Right atrium auricular region (tissue), 2 donors: ENCODE measurements at places on chromosomes 1 and 21. TPM values are rescaled to one million over a fixed set of nuclear protein-coding genes. Genes with fewer than 3 reads are reported as not detected.

Gene PTPRU
- 15.9 TPM for total RNA-seq

Gene RIMS3
- 5.5 TPM for total RNA-seq

Gene PLA2G2D
- not detected for total RNA-seq

Gene BEND5
- total RNA-seq, result 2.8 TPM

Gene FCGR2B
- 4.5 TPM for total RNA-seq

Gene OR10J1
- not detected for total RNA-seq

GRCh38 chr1:13619909-13620308 lies 36.3 kb downstream of the PDPN start:
- DNase-seq, result no peak

- no peak for DNase-seq
Observed at GRCh38 chr1:27398405-27399149, 6.2 kb downstream of the GPR3 start.

DNA sequence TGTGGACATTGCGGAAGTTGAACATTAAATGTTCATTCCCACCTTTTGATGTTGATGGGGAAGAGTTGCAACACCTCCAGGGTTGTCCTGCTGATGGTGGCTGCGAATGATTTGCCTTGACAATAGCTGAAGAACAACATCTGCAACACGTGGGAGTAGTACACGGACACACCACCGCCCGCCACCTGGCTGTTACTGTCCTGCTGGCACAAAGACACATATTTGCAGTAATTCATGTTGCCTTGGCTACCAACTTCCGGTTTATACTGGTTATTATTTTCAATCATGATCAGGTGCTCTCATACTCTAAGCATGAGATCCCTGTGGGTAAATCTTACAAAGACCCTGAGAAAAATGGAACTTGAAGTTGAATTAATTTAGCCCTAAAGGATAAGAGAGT lies 55.2 kb downstream of the UBR4 start:
- DNase-seq, result no peak

DNA sequence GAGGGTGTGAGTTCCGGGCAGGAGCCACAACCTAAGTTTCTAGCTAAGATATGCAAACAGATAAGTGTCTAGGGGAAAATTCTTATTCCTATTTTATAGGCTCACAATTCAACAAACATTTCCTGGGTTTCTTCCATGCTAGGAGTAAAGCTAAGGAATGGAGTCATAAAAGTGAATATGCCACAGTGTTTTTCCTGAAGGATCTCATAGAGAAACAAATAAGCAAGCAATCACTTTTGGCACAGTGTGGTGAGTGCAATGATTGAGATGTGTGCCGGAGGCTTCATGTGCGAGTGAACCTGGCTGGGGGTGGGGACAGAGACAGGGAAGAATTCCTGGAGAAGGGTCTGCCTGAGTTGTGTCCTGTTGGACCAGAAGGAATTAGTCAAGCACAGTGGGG lies 147.4 kb downstream of the TENT5C start:
- no peak for DNase-seq

GRCh38 chr1:24878045-24878444 lies 52.0 kb downstream of the RUNX3 start:
- DNase-seq, result no peak

DNA sequence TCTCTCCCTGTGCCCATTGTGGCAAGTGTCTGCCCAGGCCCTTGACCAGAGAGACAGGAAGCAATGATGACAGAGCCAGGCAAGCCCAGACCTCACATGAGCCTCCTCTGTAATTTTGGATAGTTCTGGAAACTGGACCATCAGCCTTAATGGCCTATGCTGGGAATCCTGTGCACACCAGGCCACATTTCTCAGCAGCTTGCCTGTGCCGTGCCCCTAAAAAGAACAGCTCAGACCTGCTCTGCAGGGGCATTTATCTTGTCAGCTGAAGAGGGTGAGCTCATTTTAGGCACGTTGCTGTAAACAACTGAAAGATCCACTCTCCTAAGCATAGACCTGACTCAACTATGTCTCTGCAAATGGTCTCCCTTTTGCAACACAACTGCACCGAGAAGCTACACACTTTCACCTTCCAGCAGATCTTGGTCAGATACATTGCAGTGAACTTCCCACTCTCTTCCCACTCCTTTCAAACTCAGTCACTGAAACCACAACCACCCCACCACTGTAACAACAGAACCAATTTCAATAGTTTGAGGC lies 53.5 kb upstream of the BACH1 start:
- DNase-seq, result no peak

GRCh38 chr1:11337580-11338073 lies 64.6 kb downstream of the UBIAD1 start:
- no peak for DNase-seq

GRCh38 chr1:165454091-165454610 lies 9.2 kb upstream of the RXRG start:
- no peak for DNase-seq

DNA sequence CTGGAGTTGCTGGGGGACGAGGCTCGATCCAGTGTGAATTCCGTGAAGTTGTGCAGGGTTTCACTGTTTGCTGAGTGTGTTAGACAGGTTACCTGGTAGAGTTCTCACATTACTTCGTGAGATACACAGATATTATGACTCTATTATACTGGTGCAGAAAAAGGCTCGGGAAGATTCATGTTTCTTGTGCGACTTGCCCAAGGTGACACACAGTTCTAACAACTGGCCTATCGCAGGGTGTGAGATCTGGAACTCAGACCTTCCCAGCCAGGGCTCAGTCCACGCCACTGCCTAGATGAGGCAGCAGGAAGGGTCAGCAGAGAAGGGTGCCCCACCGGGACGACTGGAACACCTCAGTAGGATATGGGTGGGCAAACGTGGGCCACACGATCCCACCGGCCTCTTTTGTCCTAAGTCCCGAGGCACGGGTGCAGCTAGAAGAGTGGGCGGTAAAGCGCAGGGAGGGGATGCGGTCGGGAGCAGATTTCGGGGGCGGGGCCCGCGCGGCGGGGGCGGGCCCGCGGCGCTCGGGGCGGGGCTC lies 296 bp upstream of the RNPEP start:
- DNase-seq, result peak; percentile 76

DNA sequence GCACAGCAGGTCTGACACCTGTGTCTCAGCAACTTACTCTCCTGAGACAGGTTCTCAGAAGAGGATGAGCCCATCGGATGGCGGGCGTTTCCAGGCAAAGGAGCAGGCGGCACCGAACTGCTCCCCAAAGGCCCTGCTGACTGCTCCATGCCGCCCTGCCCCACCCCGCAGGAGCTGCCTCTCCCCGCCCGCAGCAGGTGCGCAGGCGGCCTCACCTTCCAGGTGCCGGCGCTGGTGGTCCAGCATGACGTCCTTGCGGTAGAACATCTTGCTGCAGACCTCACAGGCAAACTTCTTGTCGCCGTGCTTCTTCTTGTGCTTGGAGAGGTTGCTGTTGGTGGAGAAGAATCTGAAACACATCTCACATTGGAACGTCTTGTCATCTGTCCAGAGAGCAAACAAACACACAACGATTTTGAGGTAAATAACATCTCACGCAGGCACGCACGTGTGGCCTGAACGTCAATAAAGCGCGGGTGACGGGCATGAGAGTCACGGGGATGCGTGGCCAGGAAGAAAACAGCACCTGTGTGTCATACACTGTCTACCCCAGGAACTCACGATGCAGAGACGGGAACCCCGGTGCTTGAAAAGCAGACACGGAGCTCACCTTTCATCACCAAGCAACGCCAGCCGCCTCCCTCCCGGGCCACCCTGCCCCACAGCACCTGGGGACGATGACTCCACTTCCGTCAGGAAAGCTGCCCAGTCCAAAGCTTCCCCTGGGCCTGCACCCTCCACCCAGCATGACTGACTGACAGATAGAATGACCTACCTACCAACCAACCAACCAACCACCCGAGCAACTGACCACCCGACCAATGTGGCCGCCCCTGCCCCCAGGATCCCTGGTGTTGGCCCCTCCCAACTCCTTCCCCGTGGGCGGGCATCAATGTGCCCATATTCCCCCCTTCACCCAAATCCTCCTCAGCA lies 50.9 kb downstream of the PRDM15 start:
- no peak for DNase-seq

- DNase-seq, result peak; percentile 66
Observed at GRCh38 chr1:15345705-15346345, 63.9 kb upstream of the EFHD2 start.
